ENCODE measurements at places on chromosomes 6 and 20. TPM values are rescaled to one million over a fixed set of nuclear protein-coding genes. Genes with fewer than 3 reads are reported as not detected.

DNA sequence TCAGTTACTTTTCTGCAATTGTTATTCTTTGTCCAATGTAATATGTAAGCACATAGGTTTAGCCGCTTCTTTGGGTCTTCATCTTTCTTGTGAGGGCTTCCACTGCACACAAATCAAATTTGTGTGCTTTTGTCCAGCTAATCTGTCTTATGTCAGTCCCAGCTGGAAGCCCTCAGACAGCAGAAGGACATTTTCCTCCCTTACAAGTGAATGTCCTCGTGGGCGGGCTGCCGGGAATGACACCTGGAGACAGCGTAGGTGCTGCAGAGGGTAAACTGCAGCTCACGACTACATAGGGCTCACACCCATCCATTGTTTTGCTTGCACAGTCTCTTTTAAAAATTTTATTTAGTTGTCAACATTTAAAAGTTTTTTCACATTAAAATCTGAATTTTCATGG lies 24.6 kb upstream of the PPP1R14C start:
- DNase-seq, result no peak

The CDH26 gene
- total RNA-seq, result 0.26 TPM

DNA sequence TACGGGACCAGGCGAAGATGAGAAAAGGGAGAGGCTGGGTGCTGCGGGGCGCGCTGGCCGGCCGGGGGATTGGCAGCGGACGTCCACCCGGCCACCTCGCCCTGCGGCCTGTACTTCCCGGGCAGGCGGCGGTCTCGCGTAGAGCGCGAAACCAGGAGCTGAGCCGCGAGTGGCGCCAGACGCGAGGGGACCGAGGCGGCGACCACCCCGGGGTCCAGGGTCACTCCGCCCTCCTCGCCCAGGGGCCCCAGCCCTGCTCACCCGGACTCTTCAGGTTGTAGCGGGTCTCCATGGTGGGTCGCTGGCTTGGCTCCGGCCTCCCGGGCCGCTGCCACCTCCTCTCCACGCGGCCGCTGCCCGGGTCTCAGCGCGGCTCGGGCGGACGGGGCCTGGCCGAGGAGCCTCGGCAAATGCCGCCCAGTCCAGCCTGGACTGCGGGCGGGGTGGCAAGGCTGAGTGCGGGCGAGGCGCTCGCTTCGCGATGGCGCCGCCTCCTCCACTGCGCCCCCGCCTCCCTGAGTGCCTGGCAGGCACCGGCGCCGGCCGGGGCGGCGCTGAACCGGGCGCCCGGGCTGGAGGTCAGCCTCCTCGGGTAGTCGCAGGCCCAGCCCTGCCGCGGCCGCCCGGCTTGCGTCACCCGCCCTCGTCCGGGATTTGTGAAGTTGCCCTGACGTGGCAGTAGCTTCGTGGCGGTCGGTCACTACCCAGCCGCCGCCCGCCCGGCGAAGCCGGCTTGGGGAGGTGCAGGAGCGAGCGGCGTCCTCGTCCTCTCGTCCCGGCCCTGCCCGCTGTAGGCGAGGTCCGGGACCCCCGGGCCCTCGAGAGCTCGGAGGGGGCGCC lies at the start of gene UBE2J1:
Gene UBE2J1 (minus strand): TSS at position 445 of the 840 bp plus-strand sequence. CDS start 153 bp downstream, at position 292.
- peak; percentile 86 for DNase-seq

GRCh38 chr20:52459150-52459549 lies 267.6 kb upstream of the ZFP64 start:
- no peak for DNase-seq

The AKAP7 gene
- 6.9 TPM for total RNA-seq

Measured in OCI-LY7 (cell line).